ENCODE measurements at places on chromosomes 1 and 21. TPM values are rescaled to one million over a fixed set of nuclear protein-coding genes. Genes with fewer than 3 reads are reported as not detected.

The KDM5B gene
- 46.2 TPM for total RNA-seq

The CYP4X1 gene
- 0.87 TPM for total RNA-seq

The HOOK1 gene
- total RNA-seq: not detected

The PGBD5 gene
- total RNA-seq: 0.60 TPM

The CNN3 gene
- 669 TPM for total RNA-seq

The LGR6 gene
- not detected for total RNA-seq

The GBP4 gene
- 2.4 TPM for total RNA-seq

The THRAP3 gene
- 113 TPM for total RNA-seq

The OR2M3 gene
- not detected for total RNA-seq

The KRTAP21-2 gene
- total RNA-seq: not detected

The LCE2C gene
- not detected for total RNA-seq

The RAP1GAP gene
- total RNA-seq: under 0.01 TPM

The UCHL5 gene
- total RNA-seq: 12.9 TPM

The CTTNBP2NL gene
- 16.9 TPM for total RNA-seq

The PLA2G5 gene
- total RNA-seq: under 0.01 TPM

The ANGPTL3 gene
- total RNA-seq: not detected

The CASQ1 gene
- total RNA-seq: not detected

The PRAMEF14 gene
- not detected for total RNA-seq

The CRYBG2 gene
- total RNA-seq: not detected

The C1orf141 gene
- total RNA-seq: not detected

The PROK1 gene
- total RNA-seq: not detected

The FAAH gene
- total RNA-seq: 1.6 TPM

The TMEM51 gene
- 5.9 TPM for total RNA-seq

The ATP6V1G3 gene
- not detected for total RNA-seq

The SPATC1L gene
- 2.6 TPM for total RNA-seq

The RGSL1 gene
- not detected for total RNA-seq

The TCEA3 gene
- 0.22 TPM for total RNA-seq

The SHISA4 gene
- 7.4 TPM for total RNA-seq

The NBPF26 gene
- total RNA-seq: 3.4 TPM

The MATN1 gene
- under 0.01 TPM for total RNA-seq

The FHAD1 gene
- total RNA-seq: not detected
